Stimulated activated CD4-positive, alpha-beta T cell treated with anti-CD3 and anti-CD28 coated beads, Interleukin-1b, Interleukin-23, amount 100 ng/mL, for 24 hours (primary cell): ENCODE measurements at places on chromosomes 5 and 9.

- DNase-seq: no peak
Measured at GRCh38 chr5:157865781-157866180, 6.8 kb upstream of the CLINT1 start.

DNA sequence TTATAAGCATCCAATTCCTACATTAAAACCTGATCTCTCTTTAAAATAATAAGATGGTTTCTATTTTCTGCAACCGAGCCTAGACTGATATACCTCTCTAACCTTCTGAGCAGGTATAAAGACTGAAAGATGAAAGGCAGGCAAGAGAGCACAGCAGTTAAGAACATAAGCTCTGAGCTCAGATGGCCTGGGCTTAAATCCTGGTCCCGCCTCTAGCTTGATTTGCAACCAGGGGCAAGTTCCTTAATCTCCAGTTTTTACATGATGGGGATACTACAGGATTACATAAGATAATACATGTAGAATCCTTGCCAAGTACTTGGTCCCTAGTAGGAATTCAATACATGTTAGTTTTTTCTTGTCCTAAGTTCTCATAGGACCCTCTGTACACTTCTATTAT lies 33.9 kb downstream of the SLC24A2 start:
- no peak for DNase-seq

- no peak for DNase-seq
Measured at GRCh38 chr9:137194388-137194787, 5.9 kb downstream of the SSNA1 start.

- no peak for DNase-seq
Measured at GRCh38 chr9:21554813-21555212, 72.7 kb upstream of the IFNE start.

GRCh38 chr5:148981353-148981752 lies 81.5 kb downstream of the SH3TC2 start:
- no peak for DNase-seq

- DNase-seq: no peak
Measured at GRCh38 chr9:127033061-127033460, 89.4 kb downstream of the ANGPTL2 start.

DNA sequence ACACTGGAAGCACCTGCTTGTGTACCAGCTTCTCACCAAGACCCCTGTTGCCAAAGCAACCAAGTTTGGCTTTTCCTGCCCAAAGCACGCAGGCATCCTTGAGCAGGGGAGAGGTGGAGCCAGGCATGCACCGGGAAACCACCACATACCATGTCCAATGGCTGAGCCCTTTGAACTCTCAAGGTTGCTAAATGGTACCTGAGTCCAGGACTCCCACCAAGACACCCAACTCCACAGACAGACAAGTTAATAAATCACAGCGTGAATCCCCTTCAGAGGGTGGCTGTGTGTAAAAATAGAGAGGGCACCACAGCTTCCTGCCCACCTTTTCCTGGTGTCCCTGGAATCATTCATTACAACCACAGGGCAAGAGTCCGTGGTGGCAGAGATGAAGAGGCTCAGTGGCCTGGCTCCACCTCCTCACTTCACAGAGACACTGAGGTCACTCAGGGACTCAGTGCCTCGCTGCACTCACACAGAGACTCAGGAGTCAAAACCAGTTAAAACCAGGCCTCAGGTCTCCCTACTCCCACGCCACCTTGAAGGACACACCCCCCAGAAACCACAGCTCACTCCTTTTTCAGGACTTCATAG lies 143.7 kb downstream of the C5orf15 start:
- DNase-seq: no peak

DNA sequence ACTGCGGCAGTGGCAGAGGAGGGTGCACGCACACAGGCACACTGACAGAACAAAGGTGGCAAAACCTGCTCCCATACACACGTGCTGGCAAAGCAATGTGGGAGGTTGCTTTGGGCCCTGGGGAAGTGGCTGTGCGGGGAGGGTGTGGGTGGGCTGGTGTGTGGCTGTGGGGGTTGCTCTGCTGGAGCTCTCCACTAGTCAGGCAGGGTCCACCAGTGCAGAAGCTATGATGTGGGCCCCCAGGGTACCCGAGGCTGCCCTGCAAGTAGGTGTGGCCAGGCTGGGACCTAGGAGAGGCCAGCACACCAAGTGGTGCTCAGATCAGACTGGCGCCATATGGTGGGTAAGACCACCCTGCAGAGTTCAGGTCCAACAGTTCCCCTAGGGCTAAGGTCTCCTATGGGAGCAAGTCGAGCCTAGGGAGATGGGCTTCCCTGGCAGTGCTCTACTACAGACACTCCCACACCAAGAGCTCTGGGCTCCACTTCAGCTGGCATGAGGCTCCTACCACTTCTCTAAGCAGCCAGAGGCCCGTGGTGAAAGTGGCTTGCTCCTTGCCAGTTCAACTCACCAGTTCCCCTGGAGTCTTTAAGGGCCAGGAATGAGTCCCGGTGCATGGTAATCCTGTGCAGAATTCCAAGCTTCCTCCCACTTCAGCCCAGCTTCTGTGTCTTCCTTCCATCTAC lies 46.2 kb upstream of the IFNE start:
- DNase-seq: no peak

DNA sequence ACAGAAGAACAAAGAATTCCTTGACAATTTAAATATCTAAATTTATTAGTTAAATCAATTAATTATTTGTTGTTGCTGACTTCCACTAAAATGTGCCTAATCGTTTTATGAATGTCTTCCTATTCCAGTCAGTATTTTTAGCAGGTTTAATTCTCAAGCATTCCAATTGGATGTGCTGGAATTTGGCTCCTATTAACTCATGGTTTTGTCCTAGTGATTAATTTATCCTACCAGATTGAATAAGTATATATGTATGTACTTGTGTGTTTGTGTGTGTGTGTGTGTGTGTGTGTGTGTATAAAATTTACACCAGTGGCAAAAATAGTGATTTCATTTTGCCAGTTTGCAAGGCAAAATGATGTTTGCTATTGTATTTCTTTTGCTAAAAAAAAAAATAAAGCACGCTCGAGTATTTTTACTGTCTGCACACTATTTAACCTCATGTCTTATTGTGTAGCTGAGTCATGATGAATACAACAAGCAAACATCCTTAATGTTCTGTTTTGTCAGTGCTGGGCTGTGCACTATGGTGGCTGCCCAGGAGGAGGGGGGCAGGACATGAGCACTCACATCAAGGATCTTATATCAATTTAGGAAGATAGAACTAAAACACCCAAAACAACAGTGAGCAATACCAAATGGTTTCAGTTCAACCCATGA lies 375.5 kb downstream of the PDE4D start:
- DNase-seq: no peak

- no peak for DNase-seq
Measured at GRCh38 chr5:94362857-94363256, 255.5 kb downstream of the KIAA0825 start.

DNA sequence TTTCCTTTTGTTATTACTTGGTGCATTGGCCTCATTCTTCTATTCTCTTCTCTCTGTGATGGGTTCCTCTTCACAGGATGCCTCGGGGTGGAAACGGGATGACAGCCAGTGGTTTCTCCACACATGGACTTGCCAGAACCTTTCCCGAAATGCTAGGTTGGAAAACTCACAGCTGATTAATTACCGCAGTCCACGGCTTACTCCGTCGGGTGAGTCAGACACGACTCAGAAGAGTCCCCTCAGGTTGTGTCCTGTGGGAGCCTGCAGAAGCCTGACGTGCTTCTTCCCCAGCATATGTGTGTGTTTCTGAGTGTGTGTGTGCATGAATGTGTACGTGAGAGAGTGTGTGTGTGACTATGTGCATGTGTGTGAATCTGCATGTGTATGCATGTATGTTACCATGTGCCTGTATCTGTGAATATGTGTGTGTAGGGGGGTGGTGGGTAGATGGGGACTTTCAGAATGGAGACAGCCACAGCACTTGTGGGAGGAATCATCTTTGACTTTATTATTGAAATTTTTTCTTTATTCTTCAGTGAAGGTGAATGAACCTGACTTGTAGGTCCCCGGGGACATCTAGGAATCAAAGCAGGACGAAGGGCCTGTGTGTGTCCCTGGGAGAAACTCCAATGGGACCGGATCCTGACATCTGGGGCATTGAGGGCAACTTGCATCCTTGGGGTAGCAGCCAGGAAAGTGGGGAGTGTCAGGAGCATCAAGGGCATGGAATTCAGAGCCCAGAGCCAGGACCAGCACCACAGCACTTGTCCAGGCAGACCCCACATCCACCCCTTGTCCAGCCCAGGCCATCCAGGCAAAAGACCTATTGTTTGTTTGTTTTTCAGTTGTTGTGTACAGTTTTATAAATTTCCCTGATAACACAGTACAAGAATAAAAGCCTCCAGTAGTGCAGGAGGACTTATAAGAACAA lies 21.9 kb upstream of the MED10 start:
- no peak for DNase-seq

- DNase-seq: no peak
Measured at GRCh38 chr9:79817438-79818004, 245.8 kb downstream of the TLE4 start.

- no peak for DNase-seq
Measured at GRCh38 chr9:130172858-130173665, 858 bp downstream of the NCS1 start.

DNA sequence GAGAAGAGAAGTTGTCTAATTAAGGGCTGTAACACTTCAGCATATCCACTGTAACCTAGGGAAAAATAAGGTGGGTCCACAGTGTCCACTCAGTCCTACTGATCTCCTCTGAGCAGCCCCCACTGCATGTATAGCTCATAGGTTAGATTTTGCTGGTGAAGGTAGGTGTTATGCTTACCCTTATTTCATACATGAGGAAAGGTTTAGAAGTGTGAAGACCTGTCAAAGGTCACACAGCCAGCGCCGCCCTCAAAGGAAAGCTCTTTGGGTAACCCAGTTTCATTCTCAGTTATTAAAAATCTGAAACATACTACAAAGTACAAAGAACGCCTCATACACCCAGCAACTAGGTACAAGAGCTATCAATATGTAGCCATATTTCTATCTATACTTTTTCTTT lies 87.2 kb downstream of the TLE4 start:
- no peak for DNase-seq

DNA sequence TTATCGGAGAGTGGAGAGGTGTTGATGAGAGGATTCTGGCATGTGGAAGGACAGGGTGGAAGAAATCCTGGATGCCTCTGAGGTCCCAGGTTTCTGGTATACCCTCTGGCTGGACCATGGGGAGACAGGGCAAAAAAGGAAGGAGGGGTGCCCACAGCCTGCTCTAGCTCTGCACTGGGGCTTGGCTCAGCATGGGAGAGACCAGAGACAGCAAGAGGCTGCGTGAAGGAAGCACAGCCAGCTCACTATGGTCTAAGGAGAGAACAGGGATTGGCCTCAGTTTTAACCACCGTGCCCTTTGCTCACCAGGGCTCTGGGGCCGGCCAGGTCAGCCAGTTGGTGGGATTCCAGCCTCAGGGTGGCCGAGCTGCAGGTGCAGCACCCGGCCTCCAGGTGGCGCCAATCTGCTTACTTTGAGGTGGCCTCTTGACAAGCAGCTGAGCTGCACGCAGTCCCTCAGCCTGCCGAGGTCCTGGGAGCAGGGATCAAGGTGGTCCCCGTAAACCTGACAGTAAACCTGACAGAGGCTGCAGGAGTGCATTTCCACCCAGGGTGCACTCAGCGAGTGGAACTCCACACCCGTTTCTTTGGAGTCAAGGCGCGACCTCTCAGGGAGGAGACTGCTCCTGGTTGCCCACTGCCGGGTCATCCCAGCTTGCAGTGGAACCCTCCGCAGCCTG lies 25.0 kb upstream of the SPTLC1 start:
- peak; percentile 57 for DNase-seq

- DNase-seq: no peak
Measured at GRCh38 chr9:89714321-89714720, 109.5 kb downstream of the GADD45G start.

- DNase-seq: no peak
Measured at GRCh38 chr9:85586684-85587083, 155.1 kb downstream of the AGTPBP1 start.

- no peak for DNase-seq
Measured at GRCh38 chr9:69985971-69986370, 57.7 kb upstream of the MAMDC2 start.

DNA sequence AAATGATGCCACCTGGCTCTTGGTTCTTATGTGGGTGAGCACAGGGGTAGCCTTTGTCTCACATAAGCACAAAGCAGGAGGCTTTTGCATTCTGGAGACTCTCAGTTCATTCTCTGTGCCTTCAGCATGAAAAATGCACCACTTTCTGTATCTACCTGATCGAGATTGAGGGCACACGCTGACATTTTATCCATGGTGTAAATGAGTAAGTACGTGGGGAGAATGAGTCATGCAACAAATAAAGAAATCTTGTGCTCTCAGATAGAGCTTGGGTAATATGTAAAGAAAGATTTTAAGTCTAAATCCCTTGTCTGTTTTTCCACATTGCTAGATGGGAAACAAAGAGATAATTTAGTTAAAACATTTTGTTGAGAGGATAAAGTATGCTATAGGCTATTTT lies 607.2 kb upstream of the WWC1 start:
- no peak for DNase-seq

DNA sequence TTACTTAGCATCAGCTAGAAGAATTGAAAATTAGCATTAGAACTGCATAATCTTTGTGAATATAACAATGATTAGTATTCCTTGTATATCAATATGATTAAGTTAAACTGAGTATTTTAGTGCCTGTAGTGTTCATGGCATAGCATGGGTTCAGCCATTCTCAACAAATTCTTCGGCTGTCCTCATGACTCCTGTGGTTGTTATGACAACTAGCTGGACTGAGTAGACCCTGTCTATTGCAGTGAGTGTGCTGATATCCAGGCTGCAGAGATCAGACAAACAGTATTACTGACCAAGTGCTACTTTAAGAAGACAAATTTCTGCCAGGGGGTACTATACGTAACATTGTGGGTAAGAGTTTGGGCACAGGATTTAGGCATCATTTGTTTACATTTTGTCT lies 125.9 kb downstream of the NUDT12 start:
- no peak for DNase-seq

DNA sequence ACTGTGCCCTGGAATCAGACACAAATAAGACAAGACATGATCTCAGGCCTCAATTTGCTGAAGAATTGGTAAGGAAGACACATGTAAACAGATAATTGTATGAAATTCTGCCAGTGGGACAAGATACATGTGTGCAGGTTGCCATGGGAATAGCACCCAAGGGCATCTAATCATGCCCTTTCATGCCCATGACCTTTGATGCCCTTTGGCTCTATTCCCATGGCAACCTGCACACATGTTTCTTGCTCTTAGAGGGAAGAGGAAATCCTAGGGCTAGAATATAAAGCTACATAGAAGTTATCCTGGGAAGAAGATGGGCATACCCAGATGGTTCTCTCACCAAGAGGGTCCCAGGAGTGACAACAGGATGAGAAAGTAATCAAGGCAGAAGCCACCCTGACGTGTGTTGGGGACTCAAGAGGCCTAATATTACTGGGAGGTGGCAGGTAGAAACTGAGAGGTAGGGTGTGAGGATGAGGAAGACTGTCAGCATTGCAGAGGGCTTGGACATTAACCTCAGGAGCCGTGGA lies 34.4 kb downstream of the P4HA2 start:
- no peak for DNase-seq

DNA sequence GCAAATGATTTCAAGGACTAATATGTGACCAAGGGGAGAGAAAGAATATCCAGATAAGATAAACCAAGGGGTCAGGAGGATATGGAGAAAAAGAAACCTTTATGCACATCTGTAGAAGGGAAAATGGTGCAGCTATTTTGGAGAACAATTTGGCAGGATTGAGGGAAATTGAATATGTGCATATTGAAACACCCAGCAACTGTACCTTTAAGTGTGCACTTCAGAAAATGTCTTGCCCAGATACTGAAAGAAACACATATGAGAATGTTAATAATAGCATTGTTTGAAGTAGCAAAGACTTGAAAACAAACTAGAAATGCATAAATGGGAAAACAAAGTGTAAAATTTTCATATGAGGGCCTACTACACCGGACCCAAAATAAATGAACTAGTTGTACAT lies 599.6 kb downstream of the PSAT1 start:
- DNase-seq: no peak
